ENCODE measurements at places on chromosomes 7 and 10.

DNA sequence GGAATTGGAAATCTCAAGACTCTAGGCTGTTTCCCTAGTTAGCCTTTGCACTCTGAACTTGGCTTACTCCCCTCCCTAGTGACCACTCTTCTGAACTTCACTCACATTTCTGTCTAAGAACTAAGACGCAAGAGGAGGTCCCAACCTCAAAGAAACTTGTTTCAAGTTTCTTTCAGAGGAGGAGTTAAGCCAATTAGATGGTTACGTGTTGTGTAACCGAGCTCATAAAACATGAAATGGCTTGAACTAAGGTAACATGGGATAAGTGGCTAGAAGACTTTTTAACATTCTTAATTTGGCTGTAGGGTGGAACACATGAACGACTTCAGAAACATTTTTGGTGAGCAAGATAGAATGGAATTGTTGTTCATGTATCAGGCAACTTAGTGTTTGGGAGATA, 39.5 kb upstream of the SEC61G start:
- DNase-seq, result no peak

GRCh38 chr7:24757353-24758275, at the start of gene GSDME:
Gene GSDME (minus strand): TSS chr7:24757464. CDS start chr7:24749774, 7,690 bp downstream.
- peak; percentile 94 for DNase-seq

GRCh38 chr7:94906065-94906851, 1.1 kb upstream of the PPP1R9A start:
- no peak for DNase-seq

DNA sequence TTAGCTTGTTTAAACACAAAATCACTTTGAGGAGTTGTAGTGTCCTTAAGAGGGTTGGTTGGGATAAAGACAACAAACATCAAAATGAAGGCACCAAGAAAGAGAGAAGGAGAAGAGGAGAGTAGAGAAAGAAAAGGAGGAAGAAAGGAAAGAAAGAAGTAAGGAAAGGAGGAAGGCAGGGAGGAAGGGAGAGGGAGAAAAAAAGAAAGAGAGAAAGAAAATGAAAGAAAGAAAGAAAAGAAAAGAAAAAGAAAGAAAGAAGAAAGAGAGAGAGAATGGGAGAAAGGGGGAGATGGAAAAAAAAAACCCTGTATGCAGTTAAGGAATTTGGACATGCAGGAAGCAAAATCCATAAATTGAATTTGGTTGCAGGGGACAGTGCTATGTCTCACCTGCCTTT, 635.4 kb upstream of the FZD8 start:
- DNase-seq, result no peak

DNA sequence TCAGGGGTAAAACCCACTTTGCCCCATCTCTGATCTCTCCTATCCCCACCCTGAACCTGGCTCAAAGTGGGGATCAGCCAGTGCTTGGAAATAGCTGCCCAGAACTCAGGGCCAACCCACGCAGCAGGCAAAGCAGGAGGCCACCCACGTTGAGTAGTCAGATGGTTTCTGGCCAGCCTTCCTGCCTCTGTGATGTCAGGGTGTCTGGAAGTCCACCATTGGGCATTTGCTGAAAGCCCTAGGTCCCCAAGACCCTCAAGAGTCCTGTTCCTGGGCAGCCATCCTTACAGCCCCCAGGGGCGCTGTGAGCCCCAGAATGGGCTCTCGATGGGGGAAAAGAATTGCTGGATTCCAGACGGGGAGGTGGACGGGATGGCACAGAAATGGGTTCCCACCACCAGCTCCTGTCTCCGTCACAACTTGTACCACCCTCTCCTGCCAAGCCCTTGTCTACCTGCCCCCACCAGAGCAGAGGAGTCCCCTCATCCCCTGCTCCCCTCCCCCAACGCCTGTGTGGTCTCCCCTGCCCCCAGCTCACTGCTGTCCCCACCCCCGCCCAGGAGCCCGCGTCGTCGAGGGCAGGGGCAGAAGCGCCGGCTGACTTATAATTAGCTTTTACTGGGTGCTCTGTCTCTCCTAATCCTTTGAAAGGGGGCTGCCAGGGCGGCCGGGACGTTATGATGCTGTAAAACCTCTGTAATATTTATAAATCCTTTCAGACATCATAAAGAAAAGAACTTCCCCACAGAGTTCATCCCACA, 3.9 kb downstream of the MYL10 start:
- DNase-seq, result peak; percentile 67

DNA sequence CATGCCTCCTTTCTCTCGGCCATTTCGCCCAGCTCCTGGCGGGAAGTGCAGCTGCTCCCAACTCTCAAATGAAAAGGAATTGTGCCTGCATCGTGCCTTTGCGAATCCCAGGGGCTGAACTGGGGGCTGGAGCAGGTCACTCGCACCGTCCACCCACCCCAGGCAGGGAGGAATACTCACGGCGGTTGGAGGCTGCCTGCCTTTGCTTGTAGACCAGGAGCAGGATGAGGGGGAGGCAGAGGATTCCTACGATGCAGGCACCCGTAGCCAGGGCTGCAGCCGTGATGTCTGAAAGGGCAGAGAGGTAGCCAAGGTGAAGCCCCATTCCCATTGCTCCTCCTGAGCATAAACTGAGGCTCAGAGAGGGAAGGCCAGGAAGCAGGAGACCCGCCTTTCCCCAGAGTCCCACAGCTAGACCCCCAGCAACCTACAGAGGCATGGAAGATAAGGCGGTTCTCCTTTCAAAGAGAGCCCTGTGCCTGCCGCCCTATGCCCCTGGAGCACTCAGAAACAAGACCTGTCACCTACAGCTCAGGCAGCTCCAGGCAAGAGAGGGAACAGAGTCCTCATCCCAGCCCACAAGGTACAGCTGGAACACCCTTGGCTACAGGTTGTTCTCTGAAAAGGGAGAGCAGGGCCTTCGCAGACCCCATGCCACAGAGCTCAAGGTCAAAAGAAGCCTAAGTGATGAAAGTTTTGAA, 18.0 kb downstream of the VSIR start:
- no peak for DNase-seq

DNA sequence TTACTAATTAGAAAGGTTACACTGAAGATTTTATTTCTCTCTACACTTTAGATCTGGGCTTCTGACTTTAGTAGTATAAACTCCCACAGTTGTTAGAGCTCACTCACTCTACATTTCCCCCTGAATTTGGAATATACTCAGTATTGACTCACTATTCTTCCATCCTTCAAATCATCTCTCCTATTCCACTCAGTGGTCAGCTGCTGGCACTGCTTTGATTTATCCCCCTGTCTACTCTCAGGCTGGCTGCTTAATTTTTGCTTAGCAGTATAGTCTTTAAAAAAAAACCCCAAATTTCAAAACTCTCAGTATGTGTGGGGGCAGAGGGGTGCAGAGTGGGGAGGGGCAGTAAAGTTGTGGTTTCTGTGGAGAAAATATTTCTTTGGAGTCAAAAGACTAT, 68.9 kb downstream of the CDK6 start:
- peak; percentile 57 for DNase-seq

- DNase-seq, result no peak
Measured at GRCh38 chr7:50594734-50595485, 29.7 kb upstream of the DDC start.

GRCh38 chr10:86035791-86036543, 330.6 kb downstream of the GRID1 start:
- DNase-seq, result no peak

- no peak for DNase-seq
Measured at GRCh38 chr7:39565538-39565937, 666 bp upstream of the YAE1 start.

- DNase-seq, result no peak
Measured at GRCh38 chr10:31253237-31253636, 65.8 kb upstream of the ZEB1 start.

- no peak for DNase-seq
Measured at GRCh38 chr10:42836096-42836495, 53.5 kb downstream of the BMS1 start.

DNA sequence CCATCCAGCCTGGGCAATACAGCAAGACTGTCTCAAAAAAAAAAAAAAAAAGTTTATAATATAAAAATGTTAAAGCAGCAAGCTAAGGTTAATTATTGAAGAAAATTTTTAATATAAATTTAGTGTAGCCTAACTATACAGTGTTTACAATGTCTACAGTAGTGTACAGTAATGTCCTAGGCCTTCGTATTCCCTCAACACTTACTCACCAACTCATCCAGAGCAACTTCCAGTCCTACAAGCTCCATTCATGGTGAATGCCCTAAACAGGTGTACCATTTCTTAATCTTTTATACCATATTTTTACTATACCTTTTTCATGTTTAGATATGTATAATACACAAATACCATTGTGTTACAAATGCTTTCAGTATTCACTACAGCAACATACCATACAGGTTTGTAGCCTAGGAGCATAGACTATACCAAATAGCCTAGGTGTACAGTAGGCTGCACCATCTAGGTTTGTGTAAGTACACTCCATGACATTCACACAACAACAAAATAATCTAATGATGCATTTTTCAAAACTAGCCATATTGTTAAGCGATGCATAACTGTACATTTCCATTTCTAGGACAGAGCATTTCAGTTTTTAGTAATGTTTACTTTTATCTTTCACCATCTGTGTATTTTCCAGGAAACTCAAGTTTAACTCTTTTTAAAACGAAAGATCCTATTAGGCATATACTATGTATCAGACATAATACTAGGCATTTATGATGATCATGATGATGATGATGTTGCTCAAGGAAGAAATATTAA, 43.3 kb downstream of the CNOT4 start:
- no peak for DNase-seq

- DNase-seq, result no peak
Measured at GRCh38 chr7:14083761-14084160, 94.3 kb upstream of the ETV1 start.

DNA sequence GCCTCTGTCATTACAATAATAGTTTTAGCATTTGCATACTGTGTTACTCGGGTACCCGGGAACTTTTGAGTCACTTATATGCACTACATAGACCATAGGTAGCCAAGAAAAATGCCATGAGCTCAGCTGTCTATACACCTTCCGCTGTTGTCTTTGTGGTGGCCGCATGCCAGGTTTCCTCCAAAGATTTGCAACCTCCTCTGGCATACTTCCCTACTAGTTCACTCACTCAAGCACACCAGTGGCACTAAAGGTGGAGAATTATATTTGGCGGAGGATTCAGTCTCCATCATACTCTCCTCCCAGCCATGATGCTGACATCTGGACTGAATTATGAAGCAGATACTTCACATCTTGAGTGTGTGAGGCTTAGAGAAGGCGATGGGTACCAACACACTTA, 35.6 kb upstream of the GRB10 start:
- DNase-seq, result no peak

DNA sequence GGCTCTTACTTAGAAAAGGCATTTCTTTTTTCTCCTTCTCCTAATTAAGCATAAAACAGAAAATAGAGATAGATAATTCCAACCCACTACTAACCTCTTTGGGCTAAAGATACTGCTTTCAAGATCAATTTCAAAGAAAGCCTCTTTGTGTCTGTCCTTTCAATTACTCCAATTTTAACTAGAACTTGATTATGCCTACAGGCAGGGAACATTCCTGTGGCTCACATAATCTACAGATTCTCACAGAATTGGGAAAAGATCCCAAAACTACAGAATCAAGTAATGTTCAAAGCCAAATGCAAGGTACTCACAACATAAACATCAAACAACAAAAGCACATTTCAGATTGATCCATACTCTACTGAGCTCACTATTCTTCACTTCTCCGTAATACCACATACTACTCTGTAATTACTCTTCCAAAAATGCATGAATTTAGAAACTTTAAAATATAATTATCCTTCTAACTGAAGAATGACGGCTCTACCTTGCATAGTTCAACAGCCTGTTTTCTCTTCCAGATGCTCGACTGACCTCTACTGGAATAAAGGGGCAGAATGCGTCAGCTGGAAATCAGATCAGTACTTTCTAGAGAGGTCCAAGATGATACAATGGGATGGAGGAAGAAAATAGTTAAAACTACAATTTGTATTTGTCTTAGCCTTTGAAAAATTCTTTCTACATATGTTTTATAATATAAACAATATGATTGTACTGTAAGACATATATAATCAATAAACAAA, 3.9 kb downstream of the MTERF1 start:
- no peak for DNase-seq

DNA sequence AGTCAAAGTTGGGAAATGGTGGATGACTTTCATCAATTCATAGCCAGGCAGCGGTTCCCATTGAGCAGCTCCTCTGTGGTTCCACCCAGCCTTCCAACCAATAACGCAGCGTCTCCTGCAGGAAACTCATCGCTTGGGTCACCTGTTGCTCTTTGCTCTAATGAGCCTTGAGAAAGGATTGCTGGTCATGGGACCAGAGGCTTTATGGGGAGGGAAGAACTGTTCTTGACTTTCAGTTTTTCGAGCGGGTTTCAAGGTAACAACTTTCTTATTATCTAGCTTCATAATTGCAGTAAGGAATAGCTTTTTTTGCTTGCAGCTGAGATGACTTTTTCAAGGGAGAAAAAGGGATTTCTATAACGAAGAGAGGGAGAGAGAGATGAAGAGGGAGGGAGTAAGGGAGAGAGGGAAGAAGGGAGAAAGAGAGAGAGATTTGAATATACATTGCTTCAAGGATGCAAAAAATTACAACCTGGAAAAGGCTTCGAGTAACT, 405 bp upstream of the ENTPD1 start:
- DNase-seq, result peak; percentile 69

DNA sequence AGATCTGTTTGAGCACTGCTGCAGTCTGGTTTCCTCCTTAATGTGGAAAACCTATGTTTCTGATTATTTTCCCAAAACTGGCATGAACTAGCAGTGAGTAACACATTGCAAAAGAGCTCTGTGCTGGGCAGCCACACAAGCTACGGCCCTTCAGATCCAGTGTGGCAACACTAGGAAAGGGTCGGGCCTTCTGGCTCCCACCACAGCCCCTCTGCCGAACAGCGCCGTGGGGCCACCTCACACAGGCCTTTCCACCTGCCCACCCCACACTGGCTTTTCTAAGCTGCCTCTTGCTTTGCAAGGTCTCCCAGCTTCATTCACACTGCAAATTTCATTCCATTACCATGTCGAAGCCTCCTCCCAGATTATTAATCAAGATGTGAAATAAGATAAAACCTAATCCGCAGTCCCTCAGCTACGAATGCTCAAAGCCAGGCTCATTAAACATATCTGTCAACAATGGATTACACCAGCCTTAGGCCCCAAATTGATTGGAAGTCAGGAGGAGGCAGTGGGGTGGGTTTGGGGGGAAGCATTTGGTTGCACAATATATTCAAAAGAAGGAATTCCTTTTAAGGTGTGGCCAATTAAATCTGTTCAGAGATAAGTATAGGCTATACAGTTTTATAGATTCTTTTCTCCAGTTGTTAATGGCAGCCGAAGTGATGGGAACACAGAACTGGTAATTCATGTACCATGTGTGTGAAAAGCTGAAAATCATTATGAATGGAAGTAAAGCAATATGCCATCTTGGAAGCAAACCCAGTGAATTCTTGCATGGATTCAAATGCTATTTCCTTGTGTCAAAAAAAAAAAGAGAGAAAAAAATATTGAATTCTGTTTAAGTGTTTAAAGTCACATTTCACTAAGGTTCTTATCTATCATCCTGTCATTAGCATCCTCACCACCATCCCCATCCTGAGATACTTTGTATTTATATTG, 223.7 kb downstream of the MTERF1 start:
- no peak for DNase-seq

- peak; percentile 45 for DNase-seq
Measured at GRCh38 chr10:11035301-11035991, 17.8 kb downstream of the CELF2 start.

- DNase-seq, result no peak
Measured at GRCh38 chr10:43233601-43234430, 33.0 kb downstream of the RASGEF1A start.

GRCh38 chr7:30709549-30709948, 27.3 kb upstream of the CRHR2 start:
- no peak for DNase-seq
